ENCODE measurements at places on chromosomes 7 and 10. TPM values are rescaled to one million over a fixed set of nuclear protein-coding genes. Genes with fewer than 3 reads are reported as not detected.

GRCh38 chr10:97025613-97026242 is 160.0 kb downstream of the SLIT1 start:
- H3K4me1 ChIP-seq, result peaks cover 11% of the 10 kb centered on the region
- H3K4me3 ChIP-seq, result no peak overlapping the region
- peak; percentile 71 for DNase-seq
- no peak overlapping the region for H3K27ac ChIP-seq
- H3K36me3 ChIP-seq, result no peaks in the 10 kb centered on the region
- no peaks in the 10 kb centered on the region for H3K27me3 ChIP-seq

- no peak overlapping the region for H3K4me3 ChIP-seq
- H3K36me3 ChIP-seq, result no peaks in the 10 kb centered on the region
- H3K4me1 ChIP-seq, result no peaks in the 10 kb centered on the region
- DNase-seq, result no peak
- no peak overlapping the region for H3K27ac ChIP-seq
Observed at GRCh38 chr10:18340496-18341051, 200.3 kb downstream of the CACNB2 start.

GRCh38 chr7:15057272-15057671 is 154.7 kb upstream of the DGKB start:
- H3K4me1 ChIP-seq, result no peaks in the 10 kb centered on the region
- no peak overlapping the region for H3K27ac ChIP-seq
- no peak overlapping the region for H3K4me3 ChIP-seq
- H3K36me3 ChIP-seq, result no peaks in the 10 kb centered on the region
- DNase-seq, result no peak
- no peaks in the 10 kb centered on the region for H3K27me3 ChIP-seq

- peaks cover 9% of the 10 kb centered on the region for H3K36me3 ChIP-seq
- H3K27me3 ChIP-seq, result no peaks in the 10 kb centered on the region
- peak overlapping the region; percentile 83 for H3K27ac ChIP-seq
- peaks cover 49% of the 10 kb centered on the region for H3K4me1 ChIP-seq
Observed at GRCh38 chr7:100476903-100477870, 1.8 kb downstream of the TSC22D4 start.

DNA sequence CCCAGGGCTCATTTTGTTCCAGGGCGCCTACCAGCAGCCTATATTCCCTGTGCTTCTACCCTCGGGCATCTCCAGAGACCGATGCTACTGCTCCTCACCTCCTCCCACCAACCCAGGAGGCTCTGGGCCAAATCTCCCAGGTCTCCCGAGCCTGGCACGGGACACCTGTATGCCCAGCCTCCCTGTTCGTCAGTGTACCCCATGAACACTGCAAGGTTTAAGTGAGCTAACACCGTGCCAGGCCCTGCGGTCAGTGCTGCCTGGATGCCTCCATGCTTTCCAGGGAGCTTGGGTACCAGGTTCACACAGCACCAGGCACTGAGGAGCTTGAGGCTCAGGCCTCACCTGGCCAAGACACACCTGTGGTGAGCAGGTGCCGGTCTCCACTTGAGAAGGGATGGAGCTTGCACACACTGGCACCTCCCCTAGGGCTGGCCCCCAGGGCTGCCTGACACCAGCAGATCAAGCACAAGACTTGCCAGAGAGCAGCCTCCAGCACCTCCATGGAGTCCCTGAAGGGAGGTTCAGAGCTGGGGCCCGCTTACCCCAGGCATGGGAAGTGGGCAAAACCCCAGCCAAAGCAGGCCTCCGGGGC is 80.3 kb downstream of the FAM53B start:
- H3K27me3 ChIP-seq, result no peaks in the 10 kb centered on the region
- H3K36me3 ChIP-seq, result no peaks in the 10 kb centered on the region
- H3K4me3 ChIP-seq, result no peak overlapping the region
- DNase-seq, result no peak
- H3K4me1 ChIP-seq, result peaks cover 16% of the 10 kb centered on the region
- no peak overlapping the region for H3K27ac ChIP-seq

- no peak overlapping the region for H3K27ac ChIP-seq
- H3K4me1 ChIP-seq, result peaks cover 14% of the 10 kb centered on the region
- no peak for DNase-seq
- H3K36me3 ChIP-seq, result peaks cover 2% of the 10 kb centered on the region
Observed at GRCh38 chr10:12480440-12480839, 131.1 kb downstream of the CAMK1D start.

- peaks cover 3% of the 10 kb centered on the region for H3K36me3 ChIP-seq
- H3K27me3 ChIP-seq, result no peaks in the 10 kb centered on the region
- H3K4me3 ChIP-seq, result no peak overlapping the region
- H3K4me1 ChIP-seq, result no peaks in the 10 kb centered on the region
Observed at GRCh38 chr10:108904163-108904838, 1019.0 kb downstream of the XPNPEP1 start.

DNA sequence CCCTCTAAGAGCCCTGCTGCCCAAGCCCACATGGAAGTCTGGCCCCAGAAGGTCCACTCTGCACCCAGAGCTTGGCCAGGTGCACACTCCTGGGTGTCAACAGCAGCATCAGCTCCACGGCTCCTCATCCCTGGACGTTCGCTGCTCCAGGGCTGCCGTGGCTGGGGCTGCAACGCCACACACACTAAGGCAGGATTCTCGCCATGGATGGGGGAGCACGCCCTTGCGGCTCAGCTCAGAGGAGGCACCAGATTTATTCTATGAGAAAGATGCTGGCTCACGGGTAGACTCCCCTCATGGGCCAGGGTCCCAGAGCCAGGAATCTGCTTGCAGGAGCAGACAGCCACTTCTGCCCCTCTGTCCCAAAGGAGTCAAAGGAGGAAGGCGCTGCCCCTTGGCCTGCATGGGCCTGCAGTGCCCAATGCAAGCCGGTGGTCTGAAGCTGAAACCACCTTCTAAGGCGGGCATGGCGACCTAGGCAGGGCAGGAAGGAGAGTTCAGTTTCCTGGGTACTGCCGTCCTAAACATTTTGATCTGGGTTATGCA is 42.1 kb downstream of the CFAP46 start:
- no peak for DNase-seq
- H3K4me3 ChIP-seq, result no peak overlapping the region
- no peak overlapping the region for H3K27ac ChIP-seq
- peaks cover 12% of the 10 kb centered on the region for H3K4me1 ChIP-seq

DNA sequence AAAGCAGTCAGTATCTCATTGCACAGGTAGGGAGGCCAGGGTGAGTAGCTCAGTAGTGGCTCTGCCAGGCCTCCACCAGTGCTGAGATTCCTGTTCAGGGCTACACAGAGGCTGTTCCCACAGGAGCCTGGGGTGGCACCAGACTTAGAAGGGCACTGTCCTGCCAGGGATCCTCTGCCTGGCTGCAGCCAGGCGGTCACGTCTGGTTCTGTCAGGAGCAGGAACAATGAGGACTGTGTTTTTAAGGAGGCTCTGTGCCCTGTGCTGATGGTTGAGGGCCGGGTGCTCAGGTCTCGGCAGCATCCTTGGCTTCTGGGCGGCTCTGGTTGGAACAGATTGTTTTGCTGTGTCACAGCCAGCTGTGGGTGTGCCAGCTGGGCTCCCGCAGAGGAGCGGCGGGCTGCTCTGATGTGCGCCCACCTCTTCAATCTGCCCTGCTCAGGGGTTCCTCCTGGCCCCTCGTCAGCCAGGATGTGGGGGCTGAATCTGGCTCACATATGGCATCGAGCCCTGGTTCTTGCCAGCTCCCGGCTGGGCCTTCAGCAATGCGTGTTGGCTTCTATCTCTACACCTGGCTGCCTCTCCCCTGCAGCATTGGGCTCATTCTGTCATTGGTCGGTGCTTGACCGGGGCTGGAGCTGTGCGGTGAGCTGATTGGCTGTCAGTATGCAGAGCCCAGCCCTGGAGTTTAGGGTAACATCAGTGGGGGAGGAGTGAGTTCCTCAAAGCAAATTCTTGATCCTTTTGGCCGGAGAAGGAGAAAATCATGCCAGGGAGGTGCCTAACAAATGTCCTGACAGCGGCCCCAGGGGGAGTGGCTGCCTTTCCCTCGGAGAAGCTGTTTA is 41.2 kb downstream of the TACR2 start:
- no peaks in the 10 kb centered on the region for H3K27me3 ChIP-seq
- peaks cover 6% of the 10 kb centered on the region for H3K4me1 ChIP-seq
- peak overlapping the region; percentile 73 for H3K27ac ChIP-seq
- no peak for DNase-seq

FXYD4 gene
- not detected for total RNA-seq

DNA sequence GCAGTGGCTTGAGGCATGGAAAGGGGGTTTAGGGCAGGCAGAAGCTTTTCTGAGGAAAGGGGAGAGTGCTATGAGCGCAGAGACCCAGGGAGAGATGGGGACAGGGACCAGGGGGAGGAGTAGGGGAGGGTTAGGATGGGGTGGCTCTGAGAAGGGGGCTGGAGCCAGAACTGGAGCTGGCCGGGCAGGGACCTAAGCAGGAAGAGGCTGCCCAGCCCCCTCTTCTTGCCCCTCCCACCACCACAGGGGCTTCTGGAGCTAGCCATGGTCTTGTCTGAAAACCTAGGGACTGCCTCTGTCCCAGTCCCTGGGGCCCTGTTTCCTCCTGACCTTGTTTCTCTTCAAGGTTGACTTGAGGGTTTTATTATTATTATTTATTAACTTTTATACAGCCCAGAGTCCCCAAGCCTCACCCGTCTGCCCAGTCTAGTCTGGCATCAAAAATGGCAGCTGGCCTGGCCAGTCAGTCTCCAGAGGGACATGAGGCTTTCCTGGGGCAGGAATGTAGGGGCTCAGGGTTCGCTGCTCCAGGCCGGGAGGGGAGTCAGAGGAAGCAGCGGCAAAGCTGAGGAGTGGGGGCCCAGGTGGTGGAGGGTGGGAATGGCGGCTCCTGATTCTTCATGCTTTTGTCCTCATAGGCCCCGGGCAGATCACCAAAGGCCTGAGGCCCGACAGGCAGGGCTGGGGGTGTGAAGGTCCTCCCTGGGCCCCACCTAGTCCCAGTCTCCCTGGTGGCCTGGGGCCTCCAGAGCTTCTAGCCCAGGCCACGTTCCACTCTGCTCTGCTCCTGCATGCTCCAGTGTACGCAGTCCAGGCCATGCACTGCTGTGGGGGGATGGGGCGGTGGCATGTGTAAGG is 5.7 kb downstream of the TRIM8 start:
- H3K27ac ChIP-seq, result no peak overlapping the region
- H3K4me1 ChIP-seq, result peaks cover 90% of the 10 kb centered on the region
- H3K4me3 ChIP-seq, result peak overlapping the region; percentile 89
- DNase-seq, result no peak
- peaks cover 13% of the 10 kb centered on the region for H3K36me3 ChIP-seq
- no peaks in the 10 kb centered on the region for H3K27me3 ChIP-seq

GRCh38 chr10:52322323-52322722 is 8.2 kb downstream of the DKK1 start:
- no peak overlapping the region for H3K27ac ChIP-seq
- DNase-seq, result no peak
- no peak overlapping the region for H3K4me3 ChIP-seq
- no peaks in the 10 kb centered on the region for H3K27me3 ChIP-seq
- no peaks in the 10 kb centered on the region for H3K4me1 ChIP-seq

KLLN gene
- total RNA-seq, result 0.46 TPM

DNA sequence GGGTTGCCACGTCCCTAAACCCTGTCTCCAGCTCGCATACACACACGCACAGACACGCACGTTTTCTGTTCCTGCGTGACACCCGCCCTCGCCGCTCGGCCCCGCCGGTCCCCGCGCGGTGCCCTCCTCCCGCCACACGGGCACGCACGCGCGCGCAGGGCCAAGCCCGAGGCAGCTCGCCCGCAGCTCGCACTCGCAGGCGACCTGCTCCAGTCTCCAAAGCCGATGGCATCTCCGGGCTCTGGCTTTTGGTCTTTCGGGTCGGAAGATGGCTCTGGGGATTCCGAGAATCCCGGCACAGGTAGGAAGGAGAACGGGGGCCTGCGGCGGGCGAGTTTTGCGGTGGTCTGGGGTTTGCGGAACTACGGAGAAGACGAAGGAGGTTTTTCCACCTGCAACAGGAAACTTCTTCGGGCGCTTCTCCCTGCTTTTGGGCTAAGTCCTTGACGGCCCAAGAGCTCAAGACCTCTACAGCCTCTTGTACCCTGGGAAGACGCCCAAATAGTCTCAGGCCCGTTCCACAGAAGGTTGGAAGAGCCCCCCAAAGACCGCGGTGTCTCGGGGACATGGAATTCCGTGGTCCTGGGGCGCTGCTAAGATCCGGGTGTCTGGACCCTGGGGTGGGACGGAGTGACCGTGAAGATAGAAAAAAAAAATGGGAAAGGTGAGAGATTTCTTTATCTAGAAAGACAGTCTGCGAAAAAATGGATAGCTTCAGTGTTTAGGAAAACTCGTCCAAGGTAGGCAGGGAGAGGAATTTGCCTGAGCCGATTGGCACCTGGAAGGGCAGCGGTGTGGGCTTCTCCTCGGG is at the start of gene GAD2:
GAD2 (plus strand) TSS at position 190 of the 811 bp plus-strand sequence; CDS start at position 226, 36 bp downstream.
- H3K4me3 ChIP-seq, result peak within 1 kb of the TSS; percentile 82
- H3K27me3 ChIP-seq, result peaks cover 76% of the 10 kb centered on the region
- peaks cover 40% of the 10 kb centered on the region for H3K4me1 ChIP-seq

GRCh38 chr10:12637649-12638048 is 288.3 kb downstream of the CAMK1D start:
- H3K4me1 ChIP-seq, result peaks cover 50% of the 10 kb centered on the region
- no peaks in the 10 kb centered on the region for H3K27me3 ChIP-seq
- H3K36me3 ChIP-seq, result no peaks in the 10 kb centered on the region
- no peak overlapping the region for H3K4me3 ChIP-seq
- no peak overlapping the region for H3K27ac ChIP-seq
- DNase-seq, result no peak

GRCh38 chr7:45224832-45225231 is 67.2 kb downstream of the RAMP3 start:
- peaks cover 23% of the 10 kb centered on the region for H3K27me3 ChIP-seq
- H3K4me1 ChIP-seq, result no peaks in the 10 kb centered on the region
- H3K27ac ChIP-seq, result no peak overlapping the region
- H3K4me3 ChIP-seq, result no peak overlapping the region
- no peak for DNase-seq
- H3K36me3 ChIP-seq, result no peaks in the 10 kb centered on the region

ETV1 gene
- not detected for total RNA-seq

SLC25A40 gene
- total RNA-seq, result 53.1 TPM

ZNF365 gene
- total RNA-seq, result 0.30 TPM

GRCh38 chr10:95395947-95396449 is 105.2 kb upstream of the PDLIM1 start:
- H3K4me1 ChIP-seq, result peaks cover 30% of the 10 kb centered on the region
- no peak overlapping the region for H3K4me3 ChIP-seq
- no peak overlapping the region for H3K27ac ChIP-seq

LHPP gene
- total RNA-seq, result 8.7 TPM

EEPD1 gene
- total RNA-seq, result 1.8 TPM

DNA sequence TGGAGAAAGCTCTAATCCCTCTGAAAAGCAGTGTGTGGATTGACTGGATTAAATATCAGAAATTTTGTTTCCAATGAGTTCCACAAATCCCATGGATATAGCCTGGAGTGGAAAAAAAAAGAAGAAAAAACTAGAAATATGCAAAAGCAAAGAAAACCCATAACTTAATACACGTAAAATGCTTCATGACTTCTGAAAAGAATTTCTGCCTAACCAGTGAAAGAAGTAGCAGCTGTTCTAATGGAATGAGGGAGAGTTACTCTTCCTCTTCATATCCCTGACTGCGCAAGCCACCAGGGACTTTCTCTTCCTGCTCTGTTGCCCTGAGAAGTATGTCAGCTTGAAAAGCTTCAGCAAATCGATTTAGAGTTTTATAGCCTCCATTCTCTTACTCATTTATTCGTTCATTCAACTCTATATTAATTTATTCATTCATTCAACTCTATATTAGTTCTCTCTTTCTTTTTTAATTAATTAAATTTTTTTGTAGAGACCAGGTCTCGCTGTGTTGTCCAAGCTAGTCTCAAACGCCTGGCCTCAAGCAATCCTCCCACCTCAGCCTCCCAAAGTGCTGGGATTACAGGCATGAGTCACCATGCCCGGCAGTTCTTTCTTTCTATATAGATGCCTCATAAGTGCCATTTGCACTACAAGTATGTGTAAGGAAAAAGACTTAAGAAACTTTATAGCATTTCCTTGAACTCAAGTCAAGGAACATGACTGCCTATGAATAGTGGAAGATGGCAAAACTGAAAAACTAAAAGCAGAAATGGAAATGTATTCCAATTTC is 447.3 kb upstream of the NRP1 start:
- H3K36me3 ChIP-seq, result no peaks in the 10 kb centered on the region
- peaks cover 8% of the 10 kb centered on the region for H3K27me3 ChIP-seq
- no peaks in the 10 kb centered on the region for H3K4me1 ChIP-seq
- H3K27ac ChIP-seq, result no peak overlapping the region
- no peak for DNase-seq

All from activated T-cell treated with anti-CD3 and anti-CD28 coated beads, Interleukin-2, amount 50 U/mL, for 72 hours (primary cell).